Heart left ventricle (tissue), 16 donors: ENCODE measurements at places on chromosomes 13 and 19. TPM values are rescaled to one million over a fixed set of nuclear protein-coding genes. Genes with fewer than 3 reads are reported as not detected.

GRCh38 chr13:40228496-40228895 lies 437.9 kb downstream of the FOXO1 start:
- no peaks in the 10 kb centered on the region for H3K27me3 ChIP-seq
- H3K27ac ChIP-seq: no peak overlapping the region
- peaks cover 20% of the 10 kb centered on the region for H3K4me1 ChIP-seq
- no peaks in the 10 kb centered on the region for H3K36me3 ChIP-seq

- H3K4me1 ChIP-seq: peaks cover 25% of the 10 kb centered on the region
- H3K27me3 ChIP-seq: no peaks in the 10 kb centered on the region
- peak; percentile 70 for DNase-seq
- H3K27ac ChIP-seq: no peak overlapping the region
- no peaks in the 10 kb centered on the region for H3K36me3 ChIP-seq
Measured at GRCh38 chr19:4803736-4804695, 12.5 kb downstream of the FEM1A start.

Gene BRCA2
- total RNA-seq: 0.42 TPM

- H3K27ac ChIP-seq: no peak overlapping the region
- H3K27me3 ChIP-seq: no peaks in the 10 kb centered on the region
- no peak overlapping the region for H3K4me3 ChIP-seq
- no peak for DNase-seq
Measured at GRCh38 chr13:60707878-60708277, 310.9 kb downstream of the TDRD3 start.

DNA sequence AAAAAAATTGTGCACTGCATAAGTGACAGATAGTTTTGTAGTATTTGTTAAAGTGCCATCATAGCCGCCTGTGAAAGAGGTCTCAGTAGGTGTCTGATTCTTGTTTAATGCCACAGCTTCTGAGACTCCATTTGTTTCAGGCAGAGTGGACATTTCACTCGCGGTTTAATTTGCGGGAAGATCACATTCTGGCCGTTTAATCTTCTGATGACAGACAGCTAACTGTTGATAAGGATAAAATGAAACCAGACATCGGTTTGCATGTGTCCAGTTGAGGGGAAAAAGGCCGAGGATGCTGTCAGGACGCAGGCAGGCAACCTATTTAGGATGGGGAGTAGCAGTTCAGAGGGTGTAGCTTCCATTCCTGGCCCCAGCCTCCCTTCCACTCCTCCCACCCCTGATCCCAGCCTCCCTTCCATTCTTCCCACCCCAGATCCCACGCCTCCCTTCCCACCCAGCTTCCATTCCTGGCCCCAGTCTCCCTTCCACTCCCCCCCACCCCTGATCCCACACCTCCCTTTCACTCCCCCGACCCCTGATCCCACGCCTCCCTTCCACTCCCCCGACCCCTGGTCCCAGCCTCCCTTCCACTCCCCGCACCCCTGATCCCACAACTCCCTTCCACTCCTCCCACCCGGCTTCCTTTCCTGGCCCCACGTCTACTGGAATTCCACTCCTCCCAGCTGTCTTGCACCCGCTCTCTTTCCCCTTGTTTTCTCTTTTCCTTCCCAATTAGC lies 23.8 kb downstream of the ATP11A start:
- no peaks in the 10 kb centered on the region for H3K36me3 ChIP-seq
- peaks cover 36% of the 10 kb centered on the region for H3K4me1 ChIP-seq
- H3K27ac ChIP-seq: peak overlapping the region; percentile 24
- H3K4me3 ChIP-seq: no peak overlapping the region
- no peaks in the 10 kb centered on the region for H3K27me3 ChIP-seq

DNA sequence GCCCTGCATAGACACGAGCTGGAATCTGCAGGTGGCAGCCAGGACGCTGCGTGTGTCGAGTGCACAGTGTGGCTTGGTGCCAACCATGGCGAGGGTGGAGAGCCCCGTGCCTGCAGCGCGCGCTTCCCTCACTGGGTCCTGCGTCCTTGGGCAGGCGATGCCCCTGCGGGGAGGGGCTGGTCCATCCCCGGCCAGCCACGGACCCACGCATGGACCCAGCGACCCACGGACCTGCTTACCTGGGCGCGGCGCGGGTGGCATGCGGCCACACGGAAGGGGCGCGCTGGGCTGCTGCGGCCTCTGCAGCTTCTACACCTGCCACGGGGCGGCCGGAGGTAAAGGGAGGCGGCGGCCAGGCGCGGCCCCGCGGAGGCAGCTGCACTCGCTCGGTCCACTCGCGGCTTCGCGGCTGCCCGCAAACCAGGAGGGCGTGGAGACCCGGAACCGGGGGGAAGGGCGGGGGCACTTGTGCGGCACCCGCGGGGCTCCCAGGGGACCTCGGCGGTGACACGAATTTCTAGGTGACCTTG lies 569 bp upstream of the MCF2L start:
- DNase-seq: no peak
- H3K27ac ChIP-seq: peak overlapping the region; percentile 84
- H3K4me1 ChIP-seq: peaks cover 32% of the 10 kb centered on the region
- peak overlapping the region; percentile 60 for H3K4me3 ChIP-seq
- H3K36me3 ChIP-seq: no peaks in the 10 kb centered on the region

GRCh38 chr13:99034333-99035085 lies 56.6 kb upstream of the DOCK9 start:
- H3K4me3 ChIP-seq: no peak overlapping the region
- H3K4me1 ChIP-seq: no peaks in the 10 kb centered on the region
- peaks cover 39% of the 10 kb centered on the region for H3K27me3 ChIP-seq
- H3K36me3 ChIP-seq: no peaks in the 10 kb centered on the region
- no peak overlapping the region for H3K27ac ChIP-seq

GRCh38 chr13:109480011-109480955 lies 306.1 kb downstream of the IRS2 start:
- no peaks in the 10 kb centered on the region for H3K36me3 ChIP-seq
- H3K4me3 ChIP-seq: no peak overlapping the region
- no peaks in the 10 kb centered on the region for H3K27me3 ChIP-seq
- peaks cover 3% of the 10 kb centered on the region for H3K4me1 ChIP-seq

Gene IL17D
- total RNA-seq: 1.4 TPM

Gene IGFL2
- total RNA-seq: not detected

DNA sequence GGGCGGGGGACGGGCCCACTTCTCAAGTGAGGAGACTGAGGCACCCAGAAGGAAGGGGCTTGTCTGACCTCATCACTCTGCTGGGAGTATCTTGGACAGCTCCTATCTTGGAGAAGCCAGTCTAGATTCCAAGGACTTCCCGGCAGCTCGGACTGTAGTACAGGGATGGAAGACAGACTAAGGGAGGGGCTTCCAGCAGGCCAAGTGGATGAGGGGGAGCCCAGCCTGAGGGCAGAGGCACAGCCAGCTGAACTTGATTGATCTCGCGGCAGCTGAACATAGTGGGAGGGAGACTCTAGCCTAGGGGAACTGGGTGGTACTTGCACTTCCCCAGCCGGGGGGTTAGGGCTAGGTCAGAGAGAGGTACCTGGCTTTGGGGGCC lies 711 bp downstream of the CILP2 start:
- no peak overlapping the region for H3K4me3 ChIP-seq
- H3K36me3 ChIP-seq: no peaks in the 10 kb centered on the region

DNA sequence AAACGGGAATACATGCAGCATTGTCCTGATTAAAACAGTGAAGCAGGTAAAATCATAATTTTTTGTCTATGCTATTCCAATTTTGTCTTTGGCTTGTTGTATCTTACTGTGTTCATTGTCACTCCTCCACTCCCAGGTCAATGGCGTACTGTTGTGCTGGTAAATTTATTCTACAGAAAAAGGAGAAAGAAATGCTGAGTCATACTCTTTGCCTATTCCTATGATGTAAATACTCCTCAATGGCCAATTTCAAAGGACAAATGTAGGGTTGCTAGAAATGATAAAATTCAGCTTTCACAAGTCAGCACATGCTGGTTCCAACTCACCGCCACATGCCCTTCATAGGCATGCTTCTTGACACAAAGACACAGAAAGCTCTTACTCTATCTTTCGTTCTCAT lies 694.4 kb upstream of the PCDH20 start:
- no peaks in the 10 kb centered on the region for H3K36me3 ChIP-seq
- H3K4me3 ChIP-seq: no peak overlapping the region
- no peaks in the 10 kb centered on the region for H3K27me3 ChIP-seq
- H3K27ac ChIP-seq: no peak overlapping the region

DNA sequence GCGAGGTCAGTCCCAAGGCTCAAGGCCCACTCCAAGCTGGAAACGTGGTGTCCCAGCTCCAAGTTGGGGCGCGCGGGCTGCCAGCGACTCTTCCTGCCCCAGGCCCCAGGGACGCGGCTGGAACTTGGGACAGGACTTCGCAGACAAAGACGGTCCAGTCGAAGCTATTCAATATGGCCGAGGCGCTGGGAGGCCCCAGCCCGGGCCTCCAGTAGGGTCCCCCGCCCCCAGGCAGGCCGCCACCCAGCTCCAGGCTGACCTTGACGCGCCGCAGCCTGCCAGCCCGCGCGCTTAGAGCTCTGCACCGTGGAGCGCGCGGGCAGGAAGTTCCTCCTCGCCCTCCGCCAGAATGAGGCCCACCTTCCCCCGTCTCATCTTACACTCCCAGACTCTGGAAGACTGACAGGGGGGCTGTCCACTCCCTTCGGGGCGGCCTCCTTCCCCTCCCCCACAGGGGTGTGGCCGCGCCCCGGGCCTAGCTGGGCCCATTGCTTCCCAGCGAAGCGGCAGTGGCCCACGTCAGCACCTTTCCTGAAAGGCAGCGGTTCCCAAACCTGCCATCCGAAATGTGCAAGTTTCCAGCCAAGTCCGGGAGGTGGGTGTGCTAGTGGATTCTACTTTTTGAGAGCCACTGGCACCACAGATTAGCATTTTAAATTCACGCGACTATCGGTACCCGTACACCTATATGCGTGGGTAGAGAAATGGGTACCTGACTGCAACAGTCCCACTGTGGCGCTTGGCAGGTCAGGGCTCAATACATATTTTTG lies at the start of gene CCDC8:
CCDC8 (minus strand) TSS at position 303 of the 770 bp plus-strand sequence. CDS start 754 bp downstream, outside the sequence.
- H3K27ac ChIP-seq: peak within 1 kb of the TSS; percentile 88
- DNase-seq: peak; percentile 90
- no peaks in the 10 kb centered on the region for H3K36me3 ChIP-seq
- peaks cover 3% of the 10 kb centered on the region for H3K4me1 ChIP-seq

Gene S1PR4
- total RNA-seq: 1.5 TPM

Gene MBOAT7
- total RNA-seq: 18.3 TPM

GRCh38 chr19:16435999-16436650 lies 35.6 kb downstream of the EPS15L1 start:
- H3K27ac ChIP-seq: peak overlapping the region; percentile 73
- H3K4me3 ChIP-seq: no peak overlapping the region
- H3K36me3 ChIP-seq: peaks cover 9% of the 10 kb centered on the region
- DNase-seq: no peak
- H3K4me1 ChIP-seq: peaks cover 39% of the 10 kb centered on the region

DNA sequence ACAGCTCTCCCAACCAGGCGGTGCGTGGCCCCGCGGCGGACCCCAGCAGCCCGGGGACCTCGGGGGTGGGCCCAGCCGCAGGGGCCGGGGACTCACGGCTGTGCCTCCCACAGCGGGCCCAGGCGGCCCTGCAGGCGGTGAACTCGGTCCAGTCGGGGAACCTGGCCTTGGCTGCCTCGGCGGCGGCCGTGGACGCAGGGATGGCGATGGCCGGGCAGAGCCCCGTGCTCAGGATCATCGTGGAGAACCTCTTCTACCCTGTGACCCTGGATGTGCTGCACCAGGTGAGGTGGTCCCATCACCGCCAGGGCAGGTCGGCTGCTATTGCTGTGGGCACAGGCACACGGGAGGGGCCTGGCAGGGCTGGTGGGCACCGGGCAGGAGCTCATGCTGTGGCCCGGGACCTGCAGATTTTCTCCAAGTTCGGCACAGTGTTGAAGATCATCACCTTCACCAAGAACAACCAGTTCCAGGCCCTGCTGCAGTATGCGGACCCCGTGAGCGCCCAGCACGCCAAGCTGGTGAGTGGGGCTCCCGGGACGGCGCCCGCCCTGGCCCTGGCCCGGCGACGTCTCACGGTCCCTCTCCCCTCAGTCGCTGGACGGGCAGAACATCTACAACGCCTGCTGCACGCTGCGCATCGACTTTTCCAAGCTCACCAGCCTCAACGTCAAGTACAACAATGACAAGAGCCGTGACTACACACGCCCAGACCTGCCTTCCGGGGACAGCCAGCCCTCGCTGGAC lies 7.3 kb downstream of the PTBP1 start:
- no peak for DNase-seq
- H3K4me1 ChIP-seq: peaks cover 45% of the 10 kb centered on the region
- no peaks in the 10 kb centered on the region for H3K27me3 ChIP-seq
- no peak overlapping the region for H3K4me3 ChIP-seq

- no peaks in the 10 kb centered on the region for H3K27me3 ChIP-seq
- H3K36me3 ChIP-seq: no peaks in the 10 kb centered on the region
- H3K4me3 ChIP-seq: no peak overlapping the region
- peak overlapping the region; percentile 96 for H3K27ac ChIP-seq
Measured at GRCh38 chr19:46859637-46860124, 1.1 kb upstream of the ARHGAP35 start.

DNA sequence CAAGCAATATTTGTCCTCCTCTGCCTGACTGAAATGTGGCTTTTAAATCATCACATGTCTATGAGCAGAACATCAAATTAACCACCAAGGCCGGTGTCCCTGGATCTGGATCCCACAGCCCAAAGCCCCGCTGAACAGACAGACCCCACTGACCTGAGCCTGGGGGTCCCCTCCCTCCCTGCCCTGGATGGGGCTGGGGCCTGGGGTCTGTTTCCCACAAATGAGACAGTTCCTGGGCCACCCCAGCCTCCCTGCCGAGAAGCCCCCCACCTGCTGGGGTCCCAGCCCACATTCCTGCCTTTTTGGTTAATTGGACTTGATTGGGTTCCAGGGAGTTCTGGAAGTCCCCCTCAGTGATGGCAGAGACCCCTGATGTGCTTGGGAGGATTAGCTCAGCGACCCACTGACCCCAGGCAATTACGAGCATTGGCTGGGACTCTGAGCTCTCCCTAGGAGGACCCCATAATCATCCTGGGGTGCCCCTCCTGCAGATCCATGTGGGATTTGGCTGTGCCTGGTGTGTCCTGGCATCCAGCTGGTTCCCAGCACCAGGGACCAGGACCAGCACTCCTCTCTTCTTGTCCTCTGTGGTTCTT lies 19.4 kb upstream of the CPAMD8 start:
- no peak overlapping the region for H3K27ac ChIP-seq
- DNase-seq: no peak
- H3K4me1 ChIP-seq: peaks cover 13% of the 10 kb centered on the region
- no peak overlapping the region for H3K4me3 ChIP-seq

- DNase-seq: no peak
- H3K4me1 ChIP-seq: peaks cover 7% of the 10 kb centered on the region
- no peak overlapping the region for H3K4me3 ChIP-seq
- H3K27me3 ChIP-seq: no peaks in the 10 kb centered on the region
- no peaks in the 10 kb centered on the region for H3K36me3 ChIP-seq
Measured at GRCh38 chr13:59527500-59527899, 636.2 kb downstream of the DIAPH3 start.

Gene SPINT2
- total RNA-seq: 25.7 TPM

Gene NCAN
- total RNA-seq: not detected

- no peaks in the 10 kb centered on the region for H3K4me1 ChIP-seq
- H3K4me3 ChIP-seq: no peak overlapping the region
- no peak for DNase-seq
- no peak overlapping the region for H3K27ac ChIP-seq
- H3K36me3 ChIP-seq: peaks cover 79% of the 10 kb centered on the region
Measured at GRCh38 chr19:7467009-7467989, 21.5 kb downstream of the PEX11G start.

Gene NLRP13
- total RNA-seq: not detected

Gene POLR1G
- 10.6 TPM for total RNA-seq

- H3K4me3 ChIP-seq: no peak overlapping the region
- H3K27me3 ChIP-seq: no peaks in the 10 kb centered on the region
- no peak for DNase-seq
- no peaks in the 10 kb centered on the region for H3K4me1 ChIP-seq
- H3K27ac ChIP-seq: no peak overlapping the region
Measured at GRCh38 chr13:98781045-98781444, 28.6 kb upstream of the SLC15A1 start.

GRCh38 chr19:38838986-38839761 lies 7.6 kb upstream of the ECH1 start:
- H3K36me3 ChIP-seq: peaks cover 97% of the 10 kb centered on the region
- no peak overlapping the region for H3K4me3 ChIP-seq
- no peak overlapping the region for H3K27ac ChIP-seq

Gene ZNF99
- total RNA-seq: 0.12 TPM
